Hindlimb muscle (tissue), 1 donor: ENCODE measurements at places on chromosomes 16 and 17. TPM values are rescaled to one million over a fixed set of nuclear protein-coding genes. Genes with fewer than 3 reads are reported as not detected.

Gene KRT24
- polyA plus RNA-seq = not detected

Gene OR1F1
- not detected for polyA plus RNA-seq

Gene ALOX15
- 0.14 TPM for polyA plus RNA-seq

Gene ASPA
- 4.0 TPM for polyA plus RNA-seq

Gene OR4D1
- polyA plus RNA-seq = 0.05 TPM

Gene MYH11
- polyA plus RNA-seq = 11.2 TPM

Gene KRTAP3-3
- polyA plus RNA-seq = not detected

Gene SLC5A11
- polyA plus RNA-seq = 0.10 TPM

Gene TRIM37
- polyA plus RNA-seq = 13.9 TPM

Gene SHISA9
- 0.04 TPM for polyA plus RNA-seq

Gene PIK3R5
- 2.2 TPM for polyA plus RNA-seq

Gene CD7
- 0.45 TPM for polyA plus RNA-seq

Gene CLEC19A
- polyA plus RNA-seq = 0.17 TPM

Gene P2RX1
- polyA plus RNA-seq = 4.5 TPM

Gene CEP131
- polyA plus RNA-seq = 15.4 TPM

Gene KRTAP16-1
- not detected for polyA plus RNA-seq

Gene ANKRD40CL
- not detected for polyA plus RNA-seq

Gene CDH13
- polyA plus RNA-seq = 57.0 TPM

Gene WNK4
- 0.19 TPM for polyA plus RNA-seq

Gene METRN
- polyA plus RNA-seq = 29.2 TPM

Gene LRRC3C
- polyA plus RNA-seq = not detected

Gene EPX
- polyA plus RNA-seq = 0.62 TPM

Gene EVPL
- polyA plus RNA-seq = 0.54 TPM

Gene TACO1
- polyA plus RNA-seq = 17.8 TPM

Gene MT4
- polyA plus RNA-seq = not detected

Gene CPD
- polyA plus RNA-seq = 25.2 TPM

Gene KRTAP9-8
- polyA plus RNA-seq = not detected

Gene TBCD
- 69.8 TPM for polyA plus RNA-seq

Gene HAGHL
- 3.0 TPM for polyA plus RNA-seq

Gene PNMT
- 5.0 TPM for polyA plus RNA-seq

Gene UTS2R
- polyA plus RNA-seq = 12.6 TPM

Gene CORO6
- polyA plus RNA-seq = 99.3 TPM

Gene ABI3
- 6.7 TPM for polyA plus RNA-seq

Gene CDH5
- polyA plus RNA-seq = 95.8 TPM

Gene CTRB2
- 0.23 TPM for polyA plus RNA-seq

Gene KRTAP2-2
- polyA plus RNA-seq = not detected

Gene NLRC3
- 0.86 TPM for polyA plus RNA-seq

Gene WNT9B
- polyA plus RNA-seq = 0.08 TPM
